ENCODE measurements at places on chromosomes 3 and 15.

- no peak for DNase-seq
Measured at GRCh38 chr3:24450160-24450907, 44.3 kb downstream of the THRB start.

DNA sequence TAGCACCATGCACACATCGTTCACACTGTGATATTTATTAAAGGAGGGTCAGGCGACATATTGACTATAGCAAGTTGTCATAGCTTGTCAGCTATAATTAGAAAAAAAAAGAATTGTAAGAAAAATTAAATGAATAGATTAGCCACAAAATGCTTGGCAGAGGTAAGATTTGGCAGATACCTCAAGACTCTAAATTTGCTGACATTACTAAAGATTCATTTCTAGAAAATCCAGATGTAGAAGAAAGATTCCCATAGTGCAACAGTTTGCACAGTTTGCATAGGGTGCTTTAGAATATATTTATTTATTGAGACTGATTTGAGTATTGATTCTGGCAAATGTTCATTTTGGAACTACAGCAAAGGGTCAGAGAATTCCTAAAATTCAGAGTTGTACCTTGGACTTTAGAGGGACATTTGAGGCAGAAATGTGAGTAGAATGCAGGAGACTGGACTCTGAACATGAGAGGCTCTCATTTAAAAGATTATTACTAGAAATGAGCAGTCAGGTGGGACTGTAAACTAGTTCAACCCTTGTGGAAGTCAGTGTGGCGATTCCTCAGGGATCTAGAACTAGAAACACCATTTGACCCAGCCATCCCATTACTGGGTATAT, 102.0 kb upstream of the BHLHE40 start:
- no peak for DNase-seq

DNA sequence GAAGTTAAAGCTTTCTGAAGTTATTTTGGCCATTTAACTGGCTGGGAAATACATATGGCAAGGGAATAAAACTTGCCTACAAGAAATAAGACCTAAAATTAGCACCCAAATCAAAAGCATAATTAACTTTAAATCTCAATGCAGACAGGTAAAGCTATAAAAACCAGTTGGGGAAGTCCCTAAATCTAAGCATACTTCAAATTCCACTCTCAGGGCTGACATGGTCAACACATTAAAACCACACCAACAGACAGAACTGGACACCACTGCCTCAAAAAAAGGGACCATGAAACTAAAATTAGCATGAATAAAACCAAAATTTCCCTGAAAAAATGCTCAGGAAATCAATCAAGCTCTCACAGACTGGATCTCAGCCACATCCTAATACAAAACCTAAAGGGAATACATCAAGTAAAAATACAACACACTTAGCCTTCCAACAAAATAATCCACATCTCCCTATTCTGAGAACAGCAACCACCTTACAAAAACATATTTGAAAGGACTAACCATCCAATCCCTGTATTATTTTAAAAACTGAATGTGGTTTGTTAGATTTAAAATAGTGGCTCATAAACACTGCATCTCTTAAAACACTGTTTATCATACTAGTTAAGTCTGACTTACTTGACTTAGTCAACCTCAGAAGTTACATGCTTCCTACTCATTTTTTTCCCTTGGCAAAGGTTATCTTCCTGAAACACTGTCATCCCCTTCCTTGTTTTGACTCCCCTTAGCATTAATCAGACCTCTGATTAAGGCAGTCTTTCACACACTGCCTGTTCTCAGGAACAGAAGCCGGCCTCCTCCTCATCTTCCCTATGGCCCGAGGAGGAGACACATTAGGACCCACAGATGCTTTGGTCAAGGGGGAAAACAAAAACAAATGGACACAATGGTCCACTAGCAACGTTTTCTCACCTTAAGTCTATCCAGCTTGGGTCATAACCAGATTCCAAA, 8.3 kb downstream of the TRA2B start:
- DNase-seq, result no peak

GRCh38 chr3:52299879-52300611, 12.4 kb downstream of the GLYCTK start:
- no peak for DNase-seq

All from stimulated activated CD8-positive, alpha-beta memory T cell treated with anti-CD3 and anti-CD28 coated beads, Interleukin-15, amount 100 ng/mL, for 4 hours (primary cell).